ENCODE measurements at places on chromosomes 3 and 15.
A peak's percentile ranks its signal among the peaks of the same experiment; 100 is the strongest.

GRCh38 chr3:195732940-195733339, 12.2 kb downstream of the MUC20 start:
- no peak for DNase-seq

- no peak for DNase-seq
Measured at GRCh38 chr3:25725810-25726209, 57.4 kb downstream of the NGLY1 start.

- DNase-seq = peak; percentile 63
Measured at GRCh38 chr15:58070801-58071418, 5.4 kb upstream of the ALDH1A2 start.

GRCh38 chr15:88288661-88289060, 32.1 kb upstream of the NTRK3 start:
- DNase-seq = no peak

GRCh38 chr15:99408236-99409096, 157.2 kb downstream of the LRRC28 start:
- no peak for DNase-seq

GRCh38 chr15:74365598-74366445, 1.6 kb downstream of the CYP11A1 start:
- DNase-seq = no peak

DNA sequence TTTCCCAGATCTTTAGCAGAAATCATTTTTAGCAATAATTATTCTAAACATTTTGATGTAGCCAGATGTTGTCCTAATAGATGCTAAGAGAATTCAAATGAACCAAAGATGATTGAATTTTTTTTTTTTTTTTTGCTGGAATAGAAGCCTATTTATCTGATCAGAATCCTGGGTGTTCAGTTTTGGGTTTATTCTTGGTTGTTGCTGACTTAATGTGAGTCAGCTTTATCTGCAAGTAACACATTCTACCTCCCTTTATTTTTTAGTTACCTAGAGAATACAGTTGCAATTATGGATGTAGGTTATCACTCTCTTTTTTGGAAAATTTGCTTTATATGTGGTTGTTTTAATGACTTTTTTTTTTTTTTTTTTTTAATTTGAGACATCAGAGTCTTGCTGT, 6.4 kb downstream of the CEP97 start:
- no peak for DNase-seq

DNA sequence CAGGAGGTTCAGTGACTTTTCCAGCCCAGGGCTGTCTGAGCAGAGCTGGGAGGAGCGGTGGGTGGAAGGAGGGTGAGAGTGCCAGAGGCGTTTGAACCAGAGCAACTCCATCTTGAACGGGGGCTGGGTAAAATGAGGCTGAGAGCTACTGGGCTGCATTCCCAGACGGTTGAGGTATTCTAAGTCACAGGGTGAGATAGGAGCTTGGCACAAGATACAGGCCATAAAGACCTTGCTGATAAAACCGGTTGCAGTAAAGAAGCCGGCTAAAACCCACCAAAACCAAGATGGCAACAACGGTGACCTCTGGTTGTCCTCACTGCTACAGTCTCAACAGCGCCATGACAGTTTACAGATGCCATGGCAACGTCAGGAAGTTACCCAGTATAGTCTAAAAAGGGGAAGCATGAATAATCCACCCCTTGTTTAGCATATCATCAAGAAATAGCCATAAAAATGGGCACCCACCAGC, 60.2 kb downstream of the ABTB1 start:
- no peak for DNase-seq

- DNase-seq = no peak
Measured at GRCh38 chr15:48090666-48091065, 30.1 kb upstream of the SLC24A5 start.

GRCh38 chr3:5277612-5278236, 90.2 kb downstream of the EDEM1 start:
- DNase-seq = no peak

DNA sequence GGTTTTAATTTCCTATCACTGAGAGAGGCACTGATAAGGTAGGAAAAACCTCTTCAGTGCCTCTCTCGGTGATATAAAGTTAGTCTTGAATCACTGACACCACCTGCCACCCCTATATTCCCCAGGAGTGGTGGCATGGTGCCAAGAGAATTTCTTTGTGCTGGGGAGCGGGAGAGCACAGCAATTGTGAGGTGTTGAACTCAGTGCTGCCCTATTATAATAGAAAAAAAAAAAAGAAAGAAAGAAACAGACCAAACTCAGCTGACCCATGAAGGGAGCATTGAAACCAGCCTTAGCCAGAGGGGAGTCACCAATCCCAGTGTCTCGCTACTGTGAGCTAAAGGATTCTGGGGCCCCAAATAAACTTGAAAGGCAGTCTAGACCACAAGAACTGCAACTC, 201.4 kb upstream of the STT3B start:
- no peak for DNase-seq

GRCh38 chr3:38368238-38368637, 21.7 kb downstream of the XYLB start:
- no peak for DNase-seq

DNA sequence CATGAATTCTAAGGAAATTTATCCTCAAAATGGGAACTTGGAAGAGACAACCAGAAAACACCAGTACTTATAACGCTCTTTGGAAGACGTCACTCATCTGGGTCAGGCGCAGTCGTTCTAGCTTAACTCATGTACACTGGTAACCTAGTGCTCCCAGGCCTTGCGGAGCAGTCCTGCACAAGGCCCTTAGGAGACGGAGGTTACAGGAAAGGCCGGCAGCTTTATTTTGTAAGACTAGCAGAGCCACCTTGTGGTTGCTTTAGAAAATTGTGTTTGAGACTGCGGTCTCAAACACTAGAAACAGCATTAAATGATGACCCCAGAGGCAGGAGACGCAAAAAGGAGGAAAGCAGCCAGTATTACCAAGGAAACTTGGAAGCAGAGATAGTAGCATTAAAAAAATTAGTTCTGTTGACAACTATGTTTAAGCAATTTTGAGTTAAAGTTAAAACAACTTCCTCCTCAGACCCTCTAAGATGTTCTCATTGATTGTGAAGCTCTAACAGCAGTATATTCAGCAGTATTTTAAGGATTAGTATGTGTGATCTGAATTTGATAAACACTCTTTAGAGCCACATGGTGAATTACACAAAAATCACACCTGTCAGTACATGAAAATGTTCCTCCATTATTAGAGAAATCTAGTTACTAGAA, 141.9 kb upstream of the C2CD4B start:
- DNase-seq = peak; percentile 82

DNA sequence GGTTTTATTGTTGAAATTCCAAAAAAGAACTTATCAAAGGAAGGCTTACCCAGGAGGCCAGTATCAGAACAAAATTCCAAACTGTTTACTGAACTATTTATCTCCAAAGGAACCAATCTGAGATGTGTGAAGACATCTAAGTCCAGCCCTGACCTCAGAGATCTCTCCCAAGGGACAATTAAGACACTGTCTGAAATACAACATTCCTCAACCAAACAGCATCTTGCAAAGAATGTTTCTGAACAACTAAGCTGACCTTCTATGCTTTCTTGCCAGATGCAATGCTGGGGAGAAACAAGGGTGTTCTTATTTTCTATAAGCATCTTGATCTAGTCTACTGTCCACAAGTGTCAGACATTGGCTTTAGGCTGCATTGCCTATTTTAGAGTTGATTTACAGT, 13.6 kb downstream of the PDZRN3 start:
- no peak for DNase-seq

DNA sequence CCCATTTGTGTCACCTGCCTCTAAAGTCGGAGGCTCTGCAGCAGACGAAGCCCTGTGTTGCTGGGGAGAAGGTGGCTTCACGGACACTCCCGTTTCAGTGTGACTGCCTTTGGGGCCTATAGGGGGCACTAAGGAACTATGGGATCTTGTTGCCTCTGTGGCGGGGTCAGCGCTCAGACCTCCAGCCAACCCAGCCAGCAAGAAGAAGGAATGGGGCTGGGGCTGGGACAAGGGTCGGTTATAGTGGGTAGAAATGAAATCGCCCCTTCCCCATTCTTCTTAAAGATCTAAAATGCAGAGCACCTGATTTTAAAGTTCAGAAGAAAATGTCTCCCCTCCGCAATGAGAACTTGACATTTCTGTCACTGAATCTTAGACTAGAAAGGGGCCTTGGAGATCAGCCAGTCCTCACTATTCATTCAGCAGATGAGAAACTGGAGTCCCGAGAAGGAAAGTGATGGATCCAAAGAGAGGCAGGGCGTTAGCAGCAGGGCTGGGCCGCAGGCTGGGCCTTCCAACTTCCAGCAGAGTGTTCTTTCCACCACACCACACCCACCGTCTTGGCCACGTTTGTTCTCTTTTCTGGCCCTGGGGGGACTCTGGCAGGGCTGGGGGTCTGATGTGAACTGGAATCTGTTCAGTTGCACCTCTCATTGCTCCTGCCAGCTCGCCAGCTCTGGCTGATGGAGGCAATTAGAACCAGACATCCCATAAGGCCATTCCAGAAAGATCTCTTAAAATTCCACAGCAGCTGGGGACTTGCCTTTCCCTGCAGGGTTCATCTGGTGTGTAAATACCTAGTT, 195.4 kb downstream of the OPA1 start:
- peak; percentile 79 for DNase-seq

- no peak for DNase-seq
Measured at GRCh38 chr15:70469651-70470555, 293.5 kb downstream of the UACA start.

DNA sequence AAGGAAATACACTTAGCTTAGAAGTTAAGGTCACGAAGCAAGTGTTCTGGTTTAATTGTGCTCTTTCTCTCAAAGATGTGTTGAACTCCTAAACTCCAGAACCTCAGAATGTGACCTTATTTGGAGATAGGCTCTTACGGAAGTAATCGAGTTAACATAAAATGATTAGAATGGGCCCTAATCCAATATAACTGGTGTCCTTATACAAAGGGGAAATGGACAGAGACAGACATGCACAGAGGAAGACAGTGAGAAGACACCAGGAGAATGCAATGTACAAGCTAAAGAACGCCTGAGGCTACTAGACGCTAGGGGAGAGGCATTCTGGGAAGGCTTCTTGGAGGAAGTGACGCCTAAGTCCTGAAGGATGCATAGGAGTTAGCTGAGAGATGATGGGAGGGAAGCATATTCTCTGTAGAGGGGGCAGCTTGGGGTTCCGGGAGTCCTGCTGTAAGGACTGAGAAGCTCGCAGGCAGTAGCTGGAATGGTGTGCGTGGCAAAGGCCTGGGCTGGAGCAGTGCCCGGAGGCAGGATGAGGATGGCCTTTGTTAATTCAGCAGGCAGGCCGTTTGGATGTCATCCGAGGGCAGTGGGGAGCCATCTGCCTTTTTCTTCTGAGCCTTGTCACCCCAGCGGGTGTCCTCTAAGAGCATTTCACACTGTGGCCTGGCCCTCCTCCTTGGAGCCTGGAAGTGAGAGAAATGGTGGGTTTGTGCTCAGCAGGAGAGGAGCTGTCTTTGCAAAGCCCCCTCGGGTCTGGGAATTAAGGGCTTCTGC, 513.4 kb downstream of the SHQ1 start:
- DNase-seq = peak; percentile 91

DNA sequence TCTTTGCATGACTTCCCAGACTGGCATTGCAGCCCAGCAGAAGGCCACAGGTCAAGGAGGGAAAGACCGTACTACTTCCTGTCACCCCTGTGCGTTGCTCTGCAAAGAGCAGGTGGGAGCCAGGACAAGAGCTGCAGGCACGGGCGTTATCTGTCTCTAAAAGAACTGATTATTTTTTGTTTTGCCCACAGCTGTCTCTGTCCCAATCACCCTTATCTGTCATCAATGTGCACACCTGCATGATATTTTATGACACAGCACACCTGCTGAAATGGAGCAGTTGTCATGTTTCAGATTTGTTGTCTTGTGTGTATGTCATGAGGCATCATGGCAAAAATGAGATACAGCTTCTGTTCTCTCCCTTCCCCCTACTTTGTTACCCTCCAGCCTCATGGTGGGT, 58.8 kb downstream of the SLCO3A1 start:
- DNase-seq = no peak

DNA sequence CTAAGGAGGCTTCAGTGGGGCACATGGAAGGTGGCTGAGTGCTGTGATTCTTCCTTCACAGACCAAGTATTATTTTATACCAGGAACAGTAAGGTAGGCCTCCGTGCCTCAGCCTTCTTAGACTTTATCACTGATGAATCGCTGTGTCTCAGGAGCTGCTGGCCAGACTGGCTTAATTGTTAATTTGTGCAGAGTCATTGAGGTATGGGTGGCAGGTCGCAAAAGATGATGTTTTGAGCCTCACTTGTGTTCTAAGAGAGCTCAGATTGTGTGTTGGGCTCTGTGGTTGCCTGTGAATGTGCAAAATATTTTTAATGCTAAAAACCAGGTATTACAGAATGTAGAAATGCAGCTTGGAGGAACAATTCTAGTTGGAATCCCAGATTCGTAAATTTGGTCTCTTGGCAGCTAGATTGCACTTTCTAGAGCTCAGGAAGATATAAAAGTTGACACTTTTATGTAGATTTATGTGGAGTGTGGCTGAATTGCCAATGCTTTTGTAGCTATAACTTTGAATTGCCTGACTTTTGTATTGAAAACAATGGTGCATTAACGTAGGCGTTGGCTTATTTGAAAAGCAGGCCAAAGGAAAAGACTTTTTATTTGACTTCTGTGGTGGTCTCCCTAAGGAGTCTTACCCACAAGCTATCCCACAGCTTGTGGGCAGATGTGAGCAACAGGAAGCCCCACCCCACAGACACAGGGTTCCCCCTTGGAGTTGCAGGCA, 53.4 kb downstream of the LARS2 start:
- DNase-seq = no peak

GRCh38 chr3:145807990-145808389, 353.0 kb downstream of the PLOD2 start:
- no peak for DNase-seq

- no peak for DNase-seq
Measured at GRCh38 chr3:143172062-143172794, 52.7 kb downstream of the CHST2 start.

DNA sequence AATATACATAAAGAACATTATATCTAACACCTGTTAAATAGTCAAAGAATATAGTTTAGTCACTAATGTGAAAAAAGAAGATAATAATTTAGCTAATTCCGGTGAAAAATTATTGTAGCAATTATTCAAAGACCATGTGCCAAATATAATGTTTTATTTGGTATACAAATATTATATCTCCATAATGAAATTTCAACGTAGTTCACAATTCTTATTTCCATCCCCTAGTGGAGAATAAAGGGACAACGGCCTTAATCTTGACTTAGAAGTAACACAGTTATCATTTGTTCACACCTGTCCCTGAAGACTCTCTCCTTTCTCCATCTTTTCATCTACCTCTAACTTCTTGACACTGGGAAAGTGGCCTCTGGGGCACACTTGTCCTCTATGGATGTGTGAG, 213.4 kb downstream of the ERC2 start:
- no peak for DNase-seq

DNA sequence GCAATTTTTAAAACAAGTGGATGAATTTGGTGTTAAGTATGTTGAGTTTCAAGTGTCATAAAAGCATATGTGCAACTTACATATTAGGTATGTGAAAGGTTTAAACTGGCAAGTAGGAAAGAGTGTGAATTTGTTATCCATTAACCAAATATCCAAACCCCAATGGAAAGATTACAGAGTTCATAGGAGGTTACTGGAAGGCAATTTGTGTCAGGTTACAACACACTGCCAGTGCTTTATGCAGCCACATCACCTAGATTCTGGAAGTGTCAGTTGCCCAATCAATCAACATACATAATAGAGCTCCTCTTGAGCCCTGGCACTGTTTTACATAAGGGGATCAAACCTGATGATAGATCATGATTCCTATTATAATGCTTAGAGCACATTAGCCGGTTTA, 261.0 kb downstream of the ROBO1 start:
- no peak for DNase-seq

- no peak for DNase-seq
Measured at GRCh38 chr3:44525060-44525459, 29.9 kb upstream of the ZKSCAN7 start.

- no peak for DNase-seq
Measured at GRCh38 chr3:24195504-24196230, 250.6 kb downstream of the NR1D2 start.

GRCh38 chr15:89330881-89331595, 3.6 kb downstream of the POLG start:
- DNase-seq = no peak
